NCI-H1436 treated with DMSO at 0.1 percent for 48 hours (cell line): ENCODE measurements at places on chromosomes 2 and 18.

GRCh38 chr2:241249654-241250053 is 61.2 kb downstream of the ANO7 start:
- no peak for DNase-seq

GRCh38 chr2:150211164-150211631 is 276.3 kb downstream of the RND3 start:
- DNase-seq, result no peak

DNA sequence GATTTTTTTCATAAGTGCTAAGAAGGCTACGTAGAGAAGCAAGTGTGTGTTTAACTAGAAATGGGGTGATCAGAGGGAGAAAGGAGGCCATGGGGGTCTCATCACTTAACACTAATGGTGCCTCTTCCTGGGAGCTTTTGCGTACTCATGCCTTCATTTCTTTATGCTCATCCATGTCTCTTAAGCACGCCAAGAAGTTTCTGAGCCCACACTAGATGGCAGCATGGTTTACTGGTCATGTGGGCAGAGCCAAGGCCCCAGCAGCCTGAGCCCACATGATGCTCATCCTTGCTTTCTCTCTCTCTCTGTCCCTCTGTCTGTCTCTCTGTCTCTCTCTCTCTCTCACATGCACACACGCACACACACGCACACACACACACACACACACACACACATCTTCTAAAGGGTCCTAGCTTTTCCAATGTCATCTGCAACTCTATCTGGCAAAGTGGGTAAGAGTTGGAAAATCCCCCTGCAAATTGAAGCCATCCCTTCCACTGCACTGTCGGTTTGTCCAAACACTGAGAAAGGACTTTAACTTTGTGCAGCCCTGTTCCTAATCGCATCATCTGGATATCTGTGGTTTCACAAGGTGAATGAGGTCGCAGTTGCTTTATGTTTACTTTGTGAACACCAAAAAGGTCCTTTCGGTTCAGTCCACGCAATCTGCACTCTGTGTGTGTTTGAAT is 137.1 kb upstream of the CCDC68 start:
- DNase-seq, result no peak

DNA sequence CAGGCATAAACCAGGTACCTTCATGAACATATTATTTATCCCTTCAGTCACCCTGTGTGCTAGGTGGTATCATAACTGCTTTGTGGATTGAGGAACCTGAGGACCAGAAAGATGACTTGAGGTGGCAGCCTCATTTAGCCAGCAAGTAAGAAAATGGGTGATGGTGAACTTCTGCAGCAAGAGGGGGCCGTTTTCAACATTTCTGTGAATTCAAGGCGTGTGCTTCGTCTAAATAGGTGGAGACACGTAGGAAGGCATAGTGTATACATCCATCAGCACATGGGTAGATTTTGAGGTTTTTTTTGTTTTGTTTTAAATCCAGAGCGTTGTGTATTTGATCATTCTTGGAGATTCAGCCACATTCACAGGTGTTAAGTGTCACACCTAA is 118.7 kb downstream of the SPTBN1 start:
- DNase-seq, result no peak

DNA sequence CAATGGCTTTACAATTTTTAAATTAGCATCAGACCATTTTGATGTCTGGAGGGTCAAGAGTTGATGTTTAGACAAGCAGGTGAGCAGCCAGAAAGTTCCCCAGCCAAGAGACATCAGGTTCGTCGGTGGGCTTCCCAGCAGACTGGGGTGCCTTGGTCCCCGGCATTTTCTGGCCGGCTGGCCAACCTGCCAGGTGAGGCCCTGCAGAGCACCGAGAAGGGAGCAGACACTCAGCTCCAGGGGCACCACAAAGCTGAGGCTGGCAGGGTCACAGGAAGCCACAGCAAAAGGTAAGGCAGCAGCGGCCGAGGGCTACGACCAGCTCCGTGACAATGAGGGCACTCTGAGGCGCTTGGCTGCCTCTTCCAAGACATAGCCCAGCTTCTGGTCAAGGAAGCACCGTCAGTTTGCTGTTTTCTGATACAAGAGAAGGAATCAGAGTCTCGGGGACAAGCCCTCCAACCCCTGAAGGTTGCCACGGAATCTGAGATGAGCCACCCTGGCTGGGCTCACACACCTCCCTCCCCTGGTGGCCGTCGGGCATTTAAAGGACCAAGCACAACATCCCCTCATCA is 229.0 kb downstream of the MGAT5 start:
- DNase-seq, result no peak
